ENCODE measurements at places on chromosomes 2 and 18.

- DNase-seq, result no peak
These were observed 695.6 kb downstream of the TSN start for GRCh38 chr2:122451040-122451439.

- DNase-seq, result no peak
These were observed 198.9 kb downstream of the HDAC4 start for GRCh38 chr2:239201884-239202283.

DNA sequence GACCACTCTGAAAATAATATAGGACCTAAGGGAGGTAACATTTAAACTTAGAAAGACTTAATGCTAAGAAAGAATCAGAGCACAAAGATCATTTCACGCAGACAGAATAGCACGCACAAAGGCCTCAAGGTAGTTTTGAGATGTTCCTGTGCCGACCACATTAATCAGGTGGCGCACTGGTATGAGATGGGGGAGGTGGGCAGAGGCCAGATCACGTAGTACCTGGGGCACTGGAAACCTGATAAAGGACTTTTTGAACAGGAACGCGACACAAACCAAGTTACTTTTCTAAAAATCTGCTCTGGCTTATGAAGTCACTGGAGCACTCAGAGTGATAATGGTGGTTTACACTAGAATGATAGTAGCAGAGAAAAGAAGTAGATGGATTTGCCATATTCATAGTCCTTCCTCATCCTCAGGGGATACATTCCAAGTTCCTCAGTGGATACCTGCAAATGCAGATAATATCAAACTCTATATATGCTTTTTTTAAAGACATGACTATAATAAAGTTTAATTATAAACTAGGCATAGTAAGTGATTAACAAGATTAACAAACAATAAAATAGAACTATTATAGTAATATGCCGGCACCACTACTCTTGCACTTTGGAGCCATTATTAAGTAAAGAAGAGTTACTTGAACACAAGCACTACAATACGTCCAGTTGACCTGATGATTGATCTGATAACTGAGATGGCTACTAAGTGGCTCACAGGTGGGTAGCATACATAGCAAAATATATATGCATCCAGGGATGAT lies 42.6 kb upstream of the CDCA7 start:
- DNase-seq, result no peak

DNA sequence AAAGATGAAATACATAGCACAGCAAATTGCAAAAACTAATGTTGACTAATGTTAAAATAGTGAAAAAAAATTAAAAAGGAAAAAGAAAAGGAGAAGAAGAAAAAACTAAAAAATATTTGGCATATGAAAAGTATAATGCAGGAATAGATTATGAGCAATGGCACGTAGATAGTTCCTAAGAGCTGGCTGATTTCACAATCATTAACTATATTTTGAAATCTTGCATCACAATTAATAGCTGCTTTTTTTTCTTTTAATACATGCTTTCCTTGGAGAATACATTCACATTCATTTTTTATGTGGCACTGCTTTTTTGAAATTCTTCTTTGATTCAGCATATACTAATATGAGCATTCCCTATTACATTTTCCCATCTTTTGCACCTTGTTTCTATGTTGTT lies 299.8 kb downstream of the DPP10 start:
- DNase-seq, result no peak

- no peak for DNase-seq
These were observed 64.0 kb downstream of the STPG4 start for GRCh38 chr2:47091118-47091517.

DNA sequence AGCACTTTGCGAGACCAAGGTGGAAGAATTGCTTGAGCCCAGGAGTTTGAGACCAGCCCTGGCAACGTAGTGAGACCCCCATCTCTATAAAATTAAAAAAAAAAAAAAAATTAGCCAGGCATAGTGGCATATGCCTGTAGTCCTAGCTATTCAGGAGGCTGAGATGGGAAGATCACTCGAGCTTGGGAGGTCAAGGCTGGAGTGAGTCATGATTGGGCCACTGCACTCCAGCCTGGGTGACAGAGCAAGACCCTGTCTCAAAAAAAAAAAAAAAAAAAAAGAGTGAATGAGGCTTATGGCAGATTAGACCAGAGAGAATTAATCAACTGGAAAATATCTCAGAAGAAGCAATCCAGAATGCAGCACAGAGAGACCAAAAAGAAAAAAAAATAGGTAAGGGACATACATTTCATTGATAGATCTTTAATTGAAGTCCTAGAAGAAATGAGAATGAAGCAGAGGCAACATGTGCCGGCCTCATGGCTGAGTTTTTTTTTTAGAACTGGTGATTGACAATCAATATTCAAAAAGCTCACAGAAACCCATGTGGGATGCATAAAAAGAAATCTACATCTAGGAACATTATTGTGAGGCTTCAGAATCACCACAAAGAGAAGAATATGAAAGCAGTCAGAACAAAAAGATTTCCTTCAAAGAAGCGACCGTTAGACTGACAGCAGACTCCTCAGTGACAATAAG lies 32.2 kb upstream of the ELAC1 start:
- DNase-seq, result no peak

GRCh38 chr2:149921911-149922616 lies 334.5 kb upstream of the MMADHC start:
- DNase-seq, result no peak

DNA sequence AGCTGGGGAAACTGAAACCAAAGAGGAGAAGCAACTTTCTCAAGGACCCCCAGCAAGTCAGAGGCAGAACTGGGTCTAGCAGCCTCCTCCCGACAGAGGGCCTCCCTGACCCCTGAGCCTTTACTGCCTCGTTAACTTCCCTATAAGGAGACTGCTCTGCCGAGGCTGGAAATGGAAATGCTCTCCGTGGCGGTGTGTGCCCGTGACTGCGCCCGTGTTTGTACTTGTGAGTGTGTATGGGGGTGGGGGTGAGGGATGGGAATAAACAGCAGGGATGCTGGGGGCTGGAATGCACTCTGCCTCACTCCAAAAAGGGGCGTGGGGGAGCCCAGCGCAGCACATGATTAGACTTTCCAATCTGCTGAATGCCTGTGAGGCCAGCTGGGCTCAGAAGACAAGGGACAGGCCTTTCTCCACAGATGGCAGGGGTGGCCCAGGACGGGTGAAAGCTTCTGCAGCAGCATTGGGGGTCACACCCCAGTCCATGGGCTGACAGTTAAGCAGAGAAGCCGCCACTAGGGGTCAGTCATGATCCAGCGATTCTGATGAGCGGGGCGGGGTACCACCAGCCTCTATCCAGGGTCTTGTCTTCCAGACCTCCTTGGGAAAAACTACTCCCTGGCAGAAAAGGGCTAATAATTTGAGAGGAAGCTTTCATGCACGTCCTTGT lies 26.8 kb downstream of the MPHOSPH10 start:
- peak; percentile 35 for DNase-seq

DNA sequence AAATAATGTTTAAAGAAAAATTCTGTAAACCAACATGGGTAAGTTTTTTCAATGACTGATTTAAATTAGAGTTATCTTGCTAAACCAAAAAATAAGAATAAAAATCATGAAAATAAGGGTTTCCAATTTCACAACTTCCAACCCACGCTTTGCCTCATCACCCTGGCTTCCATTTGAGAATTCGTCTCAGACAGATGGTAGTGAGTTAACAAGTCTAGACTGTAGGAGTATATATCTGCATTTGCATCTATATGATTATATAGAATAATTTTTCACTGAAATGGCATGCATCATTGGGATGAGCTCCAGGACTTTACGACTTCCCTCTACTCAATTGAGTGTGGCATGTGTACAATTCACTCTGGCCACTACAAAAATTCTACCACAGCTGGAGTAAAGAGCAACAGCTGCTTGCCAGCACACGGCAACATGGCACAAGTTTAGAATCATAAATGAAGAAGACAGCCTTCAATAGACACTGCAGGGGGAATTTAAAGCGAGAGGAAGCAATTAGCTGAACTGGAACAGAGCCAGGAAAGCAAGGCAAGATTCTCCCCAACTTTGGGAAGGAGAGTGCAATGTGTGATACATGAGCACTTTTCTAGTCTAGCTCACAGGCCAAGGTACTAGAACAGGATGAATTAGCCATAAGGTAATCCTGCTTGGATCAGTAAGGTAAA lies 1673.5 kb upstream of the CELF4 start:
- no peak for DNase-seq

DNA sequence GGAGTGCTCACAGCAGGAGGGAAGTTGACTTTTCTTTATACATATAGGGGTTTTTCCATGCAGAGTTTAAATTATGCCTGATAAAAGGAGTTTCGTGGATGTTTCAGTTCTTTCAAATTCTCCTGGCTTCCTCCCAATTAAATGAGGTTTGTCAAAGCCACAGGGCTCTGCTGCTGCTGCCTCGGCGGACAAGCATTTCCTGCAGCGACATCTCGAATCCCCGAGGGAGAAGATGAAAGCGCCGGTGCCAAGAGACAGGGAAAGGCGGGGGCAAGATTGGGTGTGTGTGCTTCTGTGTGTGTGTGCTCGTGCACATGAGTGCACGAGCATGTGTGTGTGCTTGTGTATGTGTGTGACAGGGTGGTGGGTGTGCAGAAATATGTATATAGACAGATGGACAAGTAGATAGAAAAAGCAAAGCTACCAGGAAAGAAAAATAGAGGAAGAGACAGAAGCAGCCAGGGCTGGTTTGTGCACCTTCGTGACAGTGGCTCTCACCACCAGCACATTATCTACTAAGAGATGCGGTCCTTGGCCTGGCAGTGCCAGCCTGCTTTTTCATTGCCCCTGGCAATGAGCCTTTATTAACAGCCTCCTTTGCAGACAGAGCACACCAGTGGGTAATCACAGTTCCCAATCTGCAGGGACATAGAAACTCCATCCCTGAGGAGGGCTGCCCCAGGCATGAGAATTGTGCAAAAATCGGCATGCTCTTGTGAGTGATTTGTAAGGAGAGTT lies 76.2 kb downstream of the CDK15 start:
- DNase-seq, result no peak

DNA sequence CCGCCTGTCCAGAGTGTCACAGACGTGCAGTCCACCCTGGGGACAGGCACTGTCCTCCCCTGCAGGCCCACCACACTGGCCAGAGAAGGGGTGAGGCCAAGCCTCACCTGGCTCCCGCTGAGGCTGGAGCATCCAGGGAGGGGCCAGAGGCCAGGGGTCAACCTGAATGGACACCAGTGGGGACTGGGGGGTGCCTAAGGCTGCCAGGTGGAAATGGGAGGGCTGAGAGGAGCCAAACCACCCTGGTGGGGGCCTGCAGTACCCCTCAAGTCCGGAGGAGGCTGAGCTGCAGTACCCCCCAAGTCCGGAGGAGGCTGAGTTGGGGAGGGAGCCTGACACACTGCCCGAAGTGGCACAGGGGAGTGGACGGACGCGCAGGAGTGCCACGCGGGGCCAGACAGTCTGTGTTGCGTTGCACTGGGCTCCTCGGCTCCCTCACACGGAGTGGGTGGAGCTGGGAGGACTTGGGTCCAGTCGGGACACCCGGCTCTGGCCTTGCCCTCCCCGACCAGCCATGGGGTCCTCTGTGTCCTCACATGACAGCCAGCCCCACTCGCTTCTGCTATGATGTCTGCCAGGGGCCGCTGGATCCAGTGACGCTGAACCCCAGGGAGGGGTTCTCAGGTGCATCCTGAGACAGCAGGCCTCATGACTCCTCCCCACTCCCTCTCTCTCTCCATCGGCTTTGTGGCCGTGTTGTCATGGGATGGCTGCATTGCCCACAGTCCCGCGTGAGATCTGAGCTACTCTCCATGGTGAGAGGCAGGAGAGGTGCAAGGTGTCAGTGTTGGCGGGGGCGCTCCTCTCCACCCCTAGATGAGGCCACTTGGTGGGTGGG lies 22.3 kb upstream of the GPC1 start:
- no peak for DNase-seq

DNA sequence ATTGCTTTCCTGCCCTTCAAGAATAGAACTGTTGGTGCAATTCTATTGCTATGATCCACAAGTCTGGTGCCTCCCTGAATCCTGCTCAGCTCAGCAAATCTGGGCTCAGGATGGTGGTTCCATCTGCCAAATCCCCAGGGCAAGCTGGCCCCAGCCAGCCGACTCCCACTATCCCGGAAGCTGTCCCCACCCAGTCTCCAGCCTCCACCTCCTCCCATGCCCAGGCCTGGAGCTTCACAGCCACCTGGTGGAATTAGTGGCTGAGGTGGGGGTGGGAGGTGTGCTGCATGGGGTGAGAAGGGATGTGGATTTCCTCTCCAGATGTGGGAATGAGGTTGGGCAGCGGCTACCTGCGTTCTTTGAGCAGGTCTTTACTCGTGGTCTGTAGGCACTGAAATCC lies 119.3 kb upstream of the SMAD2 start:
- DNase-seq, result no peak

DNA sequence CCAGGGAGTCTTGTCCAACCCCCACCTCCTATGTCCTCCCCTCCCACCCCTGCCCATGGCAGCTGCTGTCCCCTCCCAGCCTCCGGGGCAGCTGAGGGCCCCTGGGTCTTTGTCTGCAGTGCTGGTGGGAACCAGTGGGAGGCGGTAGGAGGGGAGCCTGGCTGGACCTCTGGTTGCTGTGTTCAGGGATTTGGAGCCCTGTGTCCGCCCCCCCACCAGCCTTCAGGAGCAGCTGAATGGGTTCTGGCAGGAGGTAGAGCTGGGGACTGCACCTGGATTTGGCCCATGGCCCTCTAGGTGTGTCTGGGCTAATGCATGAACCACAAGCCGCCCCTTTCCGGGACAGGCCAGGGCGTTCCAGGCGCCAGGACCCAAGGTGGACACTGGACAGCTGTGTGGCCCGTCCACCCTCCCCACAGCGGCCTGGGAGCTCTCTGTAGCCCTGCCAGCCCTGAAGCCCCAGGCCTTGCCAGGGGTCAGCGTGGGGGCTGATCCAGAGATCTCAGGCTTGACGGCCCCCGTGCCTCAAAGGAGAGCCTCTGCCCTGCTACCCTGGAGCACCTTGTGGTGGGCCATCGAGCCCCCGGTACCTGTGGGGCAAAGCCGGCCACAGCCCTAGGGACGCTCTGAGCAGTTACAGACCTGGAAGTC lies 25.4 kb downstream of the GPC1 start:
- no peak for DNase-seq

- no peak for DNase-seq
These were observed 24.8 kb downstream of the LPIN2 start for GRCh38 chr18:2987876-2988790.
